ENCODE measurements at places on chromosomes 4 and X. TPM values are rescaled to one million over a fixed set of nuclear protein-coding genes. Genes with fewer than 3 reads are reported as not detected.
A peak's percentile ranks its signal among the peaks of the same experiment; 100 is the strongest.

GRIPAP1 gene
- 26.7 TPM for polyA plus RNA-seq

SEL1L3 gene
- 20.4 TPM for polyA plus RNA-seq

GYPA gene
- not detected for polyA plus RNA-seq

ADH7 gene
- polyA plus RNA-seq, result not detected

FATE1 gene
- 0.26 TPM for polyA plus RNA-seq

HGFAC gene
- not detected for polyA plus RNA-seq

WNK3 gene
- 0.06 TPM for polyA plus RNA-seq

TACR3 gene
- polyA plus RNA-seq, result not detected

- peak; percentile 91 for DNase-seq
- peak within 1 kb of the TSS; percentile 79 for H3K27ac ChIP-seq
- H3K27me3 ChIP-seq, result no peaks in the 10 kb centered on the region
- peaks cover 2% of the 10 kb centered on the region for H3K36me3 ChIP-seq
Observed at GRCh38 chrX:1452516-1453394, at the start of gene ASMTL. Gene ASMTL, minus strand, starts transcription at chrX:1452909. Its CDS starts 69 bp downstream, at chrX:1452840.

DNA sequence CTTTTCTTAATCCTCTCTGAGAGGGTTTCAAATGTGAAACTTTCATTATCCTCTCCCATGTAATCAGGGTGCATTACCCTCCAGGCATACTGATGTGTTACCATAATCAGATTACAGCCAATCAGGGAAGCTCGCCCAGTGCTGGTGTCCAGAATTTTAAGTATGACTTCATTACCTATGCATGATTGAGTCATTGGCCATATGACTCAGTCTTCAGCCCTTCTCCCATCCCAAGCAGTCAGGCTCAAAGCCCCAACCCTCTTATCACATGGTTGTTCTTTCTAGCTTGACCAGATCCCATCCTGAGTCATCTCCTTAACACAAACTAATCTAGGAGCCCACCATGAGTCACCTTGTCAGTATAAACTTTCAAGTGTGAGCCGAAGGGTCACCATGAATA is 1668.1 kb upstream of the AGA start:
- H3K4me3 ChIP-seq, result no peak overlapping the region
- no peaks in the 10 kb centered on the region for H3K36me3 ChIP-seq
- DNase-seq, result no peak

- no peaks in the 10 kb centered on the region for H3K4me1 ChIP-seq
- no peak overlapping the region for H3K27ac ChIP-seq
- H3K27me3 ChIP-seq, result no peaks in the 10 kb centered on the region
- H3K36me3 ChIP-seq, result no peaks in the 10 kb centered on the region
- no peak for DNase-seq
Observed at GRCh38 chr4:181157647-181158046, 1085.6 kb upstream of the TENM3 start.

DNA sequence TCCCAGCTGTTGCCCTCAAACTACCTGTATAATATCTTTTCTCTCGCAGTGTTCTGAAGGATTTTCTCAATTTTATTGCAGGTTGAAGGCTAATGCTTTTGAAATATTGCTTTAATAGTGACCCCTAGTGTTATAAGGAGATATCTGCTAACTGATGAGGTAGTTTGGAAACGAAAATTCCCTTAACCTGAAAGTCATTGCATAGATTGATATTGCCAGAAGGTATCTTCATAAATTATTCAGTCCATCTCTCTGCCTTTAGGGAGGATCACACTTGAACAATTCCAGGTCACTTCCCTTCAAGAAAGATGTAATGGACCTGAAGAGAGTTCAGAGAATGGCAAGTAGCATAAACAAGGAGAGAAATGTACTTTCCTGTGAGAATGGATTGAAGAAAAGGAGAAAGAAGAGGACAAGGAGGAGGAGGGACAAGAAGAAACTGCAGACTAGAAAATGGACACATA is 44.1 kb downstream of the TIGD4 start:
- H3K27me3 ChIP-seq, result no peaks in the 10 kb centered on the region

DNA sequence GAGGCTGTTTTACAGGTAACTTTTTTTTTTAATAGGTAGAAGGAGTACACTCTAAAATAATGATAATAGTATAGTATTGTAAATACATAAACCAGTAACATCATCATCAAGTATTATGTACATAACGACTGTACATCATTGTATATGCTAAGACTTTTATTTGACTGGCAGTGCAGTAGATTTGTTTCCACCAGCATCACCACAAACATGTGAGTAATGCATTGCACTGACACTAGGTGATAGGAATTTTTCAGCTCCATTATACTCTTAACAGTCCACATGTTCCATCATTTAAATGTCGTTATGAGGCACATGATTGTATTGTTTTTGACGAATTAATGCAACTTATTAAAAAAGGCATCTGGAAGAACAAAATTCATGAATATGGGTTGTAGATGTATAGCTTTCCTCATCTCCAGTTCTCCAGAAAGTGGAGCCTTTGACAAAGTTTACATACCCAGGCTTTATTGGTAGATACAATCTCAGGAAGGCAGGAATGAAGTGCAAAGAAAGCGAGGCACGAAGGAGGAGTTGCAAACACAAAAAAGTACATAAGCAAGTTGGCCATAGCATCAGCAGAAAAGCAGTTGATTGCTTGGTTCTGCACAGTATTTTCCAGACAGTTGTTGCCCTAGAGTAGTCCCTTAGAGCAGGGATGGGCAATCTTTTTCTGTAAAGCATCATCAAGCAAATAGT is 336.9 kb upstream of the NR3C2 start:
- H3K27me3 ChIP-seq, result no peaks in the 10 kb centered on the region
- H3K27ac ChIP-seq, result no peak overlapping the region
- no peak for DNase-seq
- H3K4me3 ChIP-seq, result no peak overlapping the region

GRCh38 chr4:25837107-25837506 is 25.7 kb downstream of the SEL1L3 start:
- no peaks in the 10 kb centered on the region for H3K27me3 ChIP-seq
- DNase-seq, result no peak
- H3K4me3 ChIP-seq, result no peak overlapping the region
- peaks cover 4% of the 10 kb centered on the region for H3K4me1 ChIP-seq

DNA sequence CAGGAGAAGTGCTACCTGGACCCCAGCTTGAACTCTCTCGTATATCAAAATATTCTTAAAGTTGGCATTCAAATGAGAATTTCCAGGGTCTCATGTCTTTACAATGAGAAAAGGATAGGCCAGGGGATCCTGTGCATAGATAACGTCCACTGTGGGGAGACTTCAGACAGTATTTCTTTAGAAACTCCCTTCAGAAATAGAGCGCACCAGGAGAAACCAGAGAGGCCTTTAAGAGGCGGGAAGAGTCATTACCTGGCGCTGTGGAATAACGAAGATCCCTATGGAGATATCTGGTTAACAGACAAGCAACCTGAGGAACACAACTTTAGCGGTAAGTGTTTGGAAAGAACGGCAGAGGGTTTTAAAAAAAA is 600 bp downstream of the RADX start:
- no peaks in the 10 kb centered on the region for H3K36me3 ChIP-seq
- no peak for DNase-seq
- H3K4me1 ChIP-seq, result no peaks in the 10 kb centered on the region
- H3K4me3 ChIP-seq, result peak overlapping the region; percentile 73

GRCh38 chr4:19214591-19215186 is 1037.0 kb upstream of the SLIT2 start:
- no peaks in the 10 kb centered on the region for H3K36me3 ChIP-seq
- DNase-seq, result no peak
- H3K4me3 ChIP-seq, result no peak overlapping the region
- no peak overlapping the region for H3K27ac ChIP-seq
- no peaks in the 10 kb centered on the region for H3K27me3 ChIP-seq

DNA sequence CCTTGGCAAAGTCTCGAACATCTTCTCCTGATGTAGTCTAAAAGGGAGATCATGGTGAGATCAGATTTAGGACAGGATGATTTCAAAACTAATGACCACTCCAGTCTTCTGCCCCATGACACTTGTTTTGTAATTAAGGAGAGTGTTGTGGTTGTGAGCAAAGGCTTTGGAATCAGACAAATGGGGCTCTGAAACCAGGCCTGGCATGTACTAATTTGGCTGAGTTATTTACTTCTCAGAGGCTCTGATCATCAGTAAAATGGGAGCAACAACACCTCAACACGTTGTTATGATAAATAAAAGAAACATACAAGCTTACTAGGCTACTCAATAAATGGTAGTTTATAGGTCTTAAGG is 106.9 kb upstream of the FTHL17 start:
- no peaks in the 10 kb centered on the region for H3K36me3 ChIP-seq
- no peak overlapping the region for H3K27ac ChIP-seq
- H3K4me1 ChIP-seq, result no peaks in the 10 kb centered on the region
- no peak for DNase-seq

DNA sequence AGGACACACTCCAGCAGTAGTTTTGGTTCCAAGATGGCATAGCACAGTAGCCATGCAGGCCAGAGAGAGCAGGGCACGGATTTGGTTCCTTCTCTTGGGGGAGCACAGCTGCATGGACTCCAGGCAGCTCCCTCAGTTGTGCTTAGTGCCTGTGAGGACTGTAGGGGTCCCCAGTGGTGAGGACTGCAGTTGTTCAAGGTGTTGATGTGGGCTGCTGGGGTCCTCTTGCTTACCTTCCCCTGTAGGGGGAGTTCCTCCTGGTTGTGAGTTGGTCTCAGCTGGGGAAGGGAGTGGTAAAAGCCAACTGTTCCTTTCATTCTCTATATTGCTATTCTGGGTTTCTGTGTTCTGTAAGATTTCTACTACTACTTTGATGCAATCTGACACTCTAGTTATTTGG is 606.5 kb downstream of the MAGEB5 start:
- H3K4me3 ChIP-seq, result no peak overlapping the region
- H3K4me1 ChIP-seq, result no peaks in the 10 kb centered on the region
- no peak overlapping the region for H3K27ac ChIP-seq
- DNase-seq, result no peak

DNA sequence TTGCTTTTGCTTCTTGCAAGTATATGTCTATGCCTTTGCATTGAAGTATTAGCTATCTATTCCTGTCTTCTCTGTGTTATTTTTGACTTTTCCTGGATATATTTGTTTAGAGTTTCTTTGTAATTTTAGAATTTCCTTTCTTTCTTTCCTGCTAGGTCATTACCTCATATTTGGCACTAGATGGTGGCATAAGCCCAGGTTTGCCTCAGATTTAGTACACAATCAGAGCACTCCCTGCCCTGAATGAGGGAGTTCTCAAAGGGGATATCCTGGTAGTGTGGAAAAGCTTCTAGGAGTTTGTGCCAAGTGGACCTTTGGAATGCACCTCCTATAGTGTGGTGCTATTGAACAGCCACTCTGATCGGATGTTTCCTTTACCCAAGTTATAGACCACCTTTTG is 181.6 kb downstream of the UGT8 start:
- no peaks in the 10 kb centered on the region for H3K4me1 ChIP-seq
- peaks cover 1% of the 10 kb centered on the region for H3K27me3 ChIP-seq
- DNase-seq, result no peak
- no peak overlapping the region for H3K4me3 ChIP-seq
- H3K36me3 ChIP-seq, result no peaks in the 10 kb centered on the region

DNA sequence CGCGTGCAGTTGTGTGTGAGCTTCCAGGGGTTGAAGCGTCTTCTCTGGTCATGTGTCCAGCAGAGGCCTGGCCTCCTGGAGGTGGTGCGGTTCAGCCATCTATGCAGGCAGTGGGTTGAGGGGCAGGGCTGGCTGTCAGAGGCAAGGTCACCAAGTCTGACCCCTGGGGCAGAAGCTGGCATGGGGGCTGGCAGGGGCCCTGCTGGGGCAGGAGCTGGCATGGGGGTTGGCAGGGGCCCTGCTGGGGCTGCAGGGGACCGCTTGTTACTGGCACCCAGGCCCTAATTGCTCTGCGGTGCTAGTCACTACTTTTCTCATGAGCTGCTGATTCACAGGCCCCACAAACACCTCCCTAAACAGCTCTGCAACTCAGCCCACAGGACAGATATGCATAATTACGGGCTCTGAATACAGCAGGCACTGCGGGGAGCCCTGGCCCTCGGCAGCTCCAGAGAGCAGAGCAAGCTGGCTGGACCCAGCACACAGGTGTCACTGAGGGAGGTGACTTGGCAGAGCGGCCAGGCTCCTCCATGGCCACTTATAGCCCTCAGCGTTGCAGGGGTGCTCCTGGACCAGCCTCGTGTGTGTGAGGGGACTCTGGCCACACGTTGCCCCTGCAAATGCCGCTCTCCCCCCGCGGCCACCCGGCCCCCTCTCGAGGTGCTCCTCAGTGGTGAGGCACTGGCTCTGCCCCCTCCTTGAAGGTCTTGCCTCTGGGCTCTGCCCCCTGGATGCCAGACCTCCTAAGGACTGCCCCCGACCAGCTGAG is 32.7 kb downstream of the CPLX1 start:
- H3K27ac ChIP-seq, result no peak overlapping the region
- DNase-seq, result no peak
- H3K4me3 ChIP-seq, result no peak overlapping the region
- peaks cover 34% of the 10 kb centered on the region for H3K4me1 ChIP-seq
- no peaks in the 10 kb centered on the region for H3K27me3 ChIP-seq

GRCh38 chr4:152594978-152595925 is 59.4 kb upstream of the FBXW7 start:
- H3K36me3 ChIP-seq, result no peaks in the 10 kb centered on the region
- no peak overlapping the region for H3K4me3 ChIP-seq
- H3K27me3 ChIP-seq, result no peaks in the 10 kb centered on the region
- 0 out of 2 replicates have a peak overlapping the region, but pooled peaks have one; percentile 34 for H3K27ac ChIP-seq
- peaks cover 16% of the 10 kb centered on the region for H3K4me1 ChIP-seq

- no peaks in the 10 kb centered on the region for H3K4me1 ChIP-seq
- no peak overlapping the region for H3K4me3 ChIP-seq
- H3K27ac ChIP-seq, result no peak overlapping the region
- H3K27me3 ChIP-seq, result no peaks in the 10 kb centered on the region
- H3K36me3 ChIP-seq, result no peaks in the 10 kb centered on the region
- DNase-seq, result no peak
Observed at GRCh38 chr4:169971456-169972015, 54.7 kb downstream of the MFAP3L start.

GRCh38 chr4:151850791-151851213 is 90.0 kb upstream of the GATB start:
- no peaks in the 10 kb centered on the region for H3K36me3 ChIP-seq
- no peak for DNase-seq
- H3K4me3 ChIP-seq, result no peak overlapping the region
- H3K4me1 ChIP-seq, result no peaks in the 10 kb centered on the region

DNA sequence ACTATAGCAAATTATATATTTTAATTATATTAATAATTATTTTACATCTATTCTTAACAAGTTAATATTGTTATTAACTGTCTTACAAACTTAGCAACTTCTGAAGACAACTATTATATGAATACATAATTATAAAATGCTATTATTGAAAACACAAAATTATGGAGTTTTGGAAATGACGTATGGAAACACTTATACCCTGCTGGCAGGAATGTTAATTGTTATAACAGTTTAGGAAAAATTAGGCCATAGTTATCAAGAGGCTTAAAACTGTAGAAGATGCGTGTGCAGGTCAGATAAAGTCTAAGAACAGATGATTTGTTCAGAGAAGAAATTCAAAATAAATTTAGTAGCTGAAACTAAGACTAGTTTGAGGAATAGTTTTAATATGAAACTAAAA is 211.7 kb downstream of the FAT4 start:
- H3K4me3 ChIP-seq, result no peak overlapping the region
- H3K27ac ChIP-seq, result no peak overlapping the region
- DNase-seq, result no peak

Data from GM12878 (cell line).